ENCODE measurements at places on chromosomes 2 and 18.

DNA sequence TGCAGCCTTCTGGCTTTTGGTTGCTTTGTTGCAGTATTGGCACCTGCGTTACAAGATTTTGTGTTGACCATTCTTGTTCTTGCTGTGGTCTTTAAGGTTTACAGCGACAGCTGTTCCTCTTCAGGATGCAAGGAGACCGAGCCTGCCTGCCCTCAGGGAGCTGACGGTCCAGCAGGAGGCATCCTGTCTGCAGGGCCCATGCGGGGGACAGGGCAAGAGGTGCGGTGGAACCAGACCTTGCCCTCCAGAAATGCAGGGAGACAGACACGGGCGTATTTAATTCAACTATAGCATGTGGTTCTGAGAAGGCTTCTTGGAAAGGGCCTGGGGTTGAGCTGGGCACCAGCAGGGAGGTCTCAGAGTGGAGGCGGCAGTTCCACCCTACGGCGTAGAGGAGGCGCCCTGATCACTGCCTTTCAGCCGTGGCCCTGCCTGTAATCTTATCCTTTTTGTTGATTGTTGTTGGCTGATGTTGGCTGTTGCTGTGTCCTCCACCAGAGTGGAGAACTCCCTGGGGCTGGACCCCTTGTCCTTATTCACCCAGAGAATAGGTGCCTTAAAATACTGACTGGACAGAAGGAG lies 71.7 kb downstream of the HPCAL1 start:
- no peaks in the 10 kb centered on the region for H3K4me1 ChIP-seq
- no peak for DNase-seq
- H3K27ac ChIP-seq = no peak overlapping the region
- H3K27me3 ChIP-seq = no peaks in the 10 kb centered on the region
- H3K4me3 ChIP-seq = no peak overlapping the region

DNA sequence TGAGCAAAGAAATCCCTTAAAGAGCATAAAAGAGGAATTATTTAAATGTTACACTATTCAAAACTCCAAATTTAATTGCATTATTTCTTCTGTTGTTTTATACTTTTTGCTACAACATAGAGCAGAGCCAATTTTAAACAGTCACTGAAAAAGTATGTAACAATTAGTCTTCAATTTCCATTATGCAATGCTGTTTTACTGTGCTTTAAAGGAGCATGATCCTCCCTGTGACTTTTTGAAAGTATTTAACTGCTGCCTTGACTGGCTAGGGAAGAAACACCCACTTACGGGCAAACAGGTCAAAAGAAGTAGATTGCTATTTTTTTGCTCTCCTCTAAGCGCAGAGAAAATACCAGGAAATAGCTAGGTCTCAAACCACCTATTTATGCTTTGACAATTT lies 217.4 kb upstream of the GCFC2 start:
- no peak overlapping the region for H3K27ac ChIP-seq
- no peak overlapping the region for H3K4me3 ChIP-seq
- no peak for DNase-seq
- H3K27me3 ChIP-seq = no peaks in the 10 kb centered on the region
- H3K36me3 ChIP-seq = no peaks in the 10 kb centered on the region
- H3K4me1 ChIP-seq = no peaks in the 10 kb centered on the region

- no peak overlapping the region for H3K4me3 ChIP-seq
- no peaks in the 10 kb centered on the region for H3K4me1 ChIP-seq
- no peaks in the 10 kb centered on the region for H3K27me3 ChIP-seq
- DNase-seq = no peak
- H3K36me3 ChIP-seq = no peaks in the 10 kb centered on the region
- H3K27ac ChIP-seq = no peak overlapping the region
Observed at GRCh38 chr2:102809291-102810189, 47.7 kb downstream of the TMEM182 start.

- peaks cover 12% of the 10 kb centered on the region for H3K4me1 ChIP-seq
- H3K4me3 ChIP-seq = no peak overlapping the region
- no peak for DNase-seq
- no peaks in the 10 kb centered on the region for H3K36me3 ChIP-seq
- no peak overlapping the region for H3K27ac ChIP-seq
Observed at GRCh38 chr2:102241616-102242305, 54.9 kb downstream of the IL1RL2 start.

DNA sequence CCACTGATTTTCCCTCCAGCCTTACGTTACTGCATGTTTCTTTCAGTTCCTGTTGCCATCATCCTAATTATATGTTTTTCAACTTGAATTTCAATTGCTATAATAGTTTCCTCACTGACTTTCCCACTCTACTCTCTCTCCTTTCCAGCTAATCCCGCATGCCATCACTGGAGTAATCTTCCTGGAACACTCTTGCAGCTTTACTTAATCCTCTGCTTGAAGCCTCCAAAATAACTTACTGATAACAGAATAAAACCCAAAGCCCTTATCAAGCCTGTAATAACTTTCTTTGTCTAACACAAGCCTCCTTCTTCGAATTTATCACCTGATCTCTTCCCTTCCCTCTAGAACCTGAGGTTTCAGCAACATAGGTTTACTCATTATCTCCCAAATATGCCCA lies 237.3 kb downstream of the LTBP1 start:
- peaks cover 9% of the 10 kb centered on the region for H3K36me3 ChIP-seq
- H3K4me1 ChIP-seq = peaks cover 8% of the 10 kb centered on the region
- DNase-seq = no peak
- H3K4me3 ChIP-seq = no peak overlapping the region

DNA sequence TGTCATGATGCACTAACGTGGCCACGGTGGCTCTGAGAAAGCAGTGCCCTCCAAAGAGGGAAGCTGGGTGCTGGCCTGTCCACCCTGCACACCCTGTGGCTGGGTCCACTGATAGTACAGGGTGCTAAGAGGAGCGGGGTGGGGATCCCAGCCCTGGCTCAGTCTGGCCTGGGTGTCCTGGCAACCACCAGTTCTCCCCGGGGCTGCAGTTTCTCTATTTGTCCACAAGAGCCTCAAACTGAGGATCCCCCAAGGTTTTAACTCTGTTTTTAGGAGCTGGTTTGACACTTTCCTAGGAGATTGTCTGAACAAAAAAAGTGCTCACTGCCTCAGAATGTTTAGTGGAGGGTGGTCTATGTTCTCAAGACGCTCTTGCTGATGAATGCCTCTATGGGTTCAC lies 29.0 kb downstream of the EDAR start:
- H3K4me3 ChIP-seq = no peak overlapping the region
- H3K27me3 ChIP-seq = peaks cover 4% of the 10 kb centered on the region
- H3K4me1 ChIP-seq = no peaks in the 10 kb centered on the region

GRCh38 chr2:174575124-174575776 lies 22.4 kb downstream of the WIPF1 start:
- no peak overlapping the region for H3K4me3 ChIP-seq
- H3K27ac ChIP-seq = no peak overlapping the region
- no peak for DNase-seq
- H3K36me3 ChIP-seq = peaks cover 51% of the 10 kb centered on the region
- H3K27me3 ChIP-seq = no peaks in the 10 kb centered on the region

- H3K36me3 ChIP-seq = peaks cover 65% of the 10 kb centered on the region
- H3K4me1 ChIP-seq = no peaks in the 10 kb centered on the region
- H3K27ac ChIP-seq = no peak overlapping the region
- no peaks in the 10 kb centered on the region for H3K27me3 ChIP-seq
- DNase-seq = no peak
Observed at GRCh38 chr2:135785032-135785431, 43.4 kb downstream of the UBXN4 start.

- no peaks in the 10 kb centered on the region for H3K27me3 ChIP-seq
- no peaks in the 10 kb centered on the region for H3K4me1 ChIP-seq
- DNase-seq = no peak
- peaks cover 3% of the 10 kb centered on the region for H3K36me3 ChIP-seq
Observed at GRCh38 chr18:80000877-80001276, 12.5 kb upstream of the TXNL4A start.

GRCh38 chr2:12083713-12084419 lies 337.4 kb downstream of the LPIN1 start:
- no peaks in the 10 kb centered on the region for H3K36me3 ChIP-seq
- H3K4me3 ChIP-seq = no peak overlapping the region
- no peak for DNase-seq
- H3K27ac ChIP-seq = no peak overlapping the region
- no peaks in the 10 kb centered on the region for H3K27me3 ChIP-seq
- H3K4me1 ChIP-seq = no peaks in the 10 kb centered on the region
